ENCODE measurements at places on chromosomes 12 and 14.

- H3K4me3 ChIP-seq: no peak overlapping the region
- no peaks in the 10 kb centered on the region for H3K27me3 ChIP-seq
- peaks cover 7% of the 10 kb centered on the region for H3K4me1 ChIP-seq
- no peak overlapping the region for H3K27ac ChIP-seq
Observed at GRCh38 chr12:94207849-94208621, 59.7 kb downstream of the PLXNC1 start.

DNA sequence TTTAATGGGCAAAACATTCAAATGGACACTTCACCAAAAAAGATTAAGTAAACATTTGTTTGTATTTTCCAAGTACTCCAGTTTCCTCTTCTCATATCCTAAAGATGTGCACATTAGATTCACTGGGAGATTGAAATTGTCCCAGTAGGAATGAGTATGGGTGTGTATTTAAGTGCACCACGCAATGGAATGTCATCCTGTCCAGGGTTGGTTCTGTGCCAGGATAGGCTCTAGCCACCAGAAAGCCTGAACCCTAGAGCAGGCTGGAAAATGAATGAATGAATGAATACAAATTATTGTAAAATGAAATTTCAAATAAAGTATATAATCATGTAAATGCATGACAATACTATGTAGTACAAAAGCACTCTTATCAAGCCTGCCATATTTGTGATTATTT is 14.0 kb downstream of the CEP83 start:
- H3K4me3 ChIP-seq: no peak overlapping the region
- H3K36me3 ChIP-seq: peaks cover 14% of the 10 kb centered on the region
- H3K27ac ChIP-seq: no peak overlapping the region

DNA sequence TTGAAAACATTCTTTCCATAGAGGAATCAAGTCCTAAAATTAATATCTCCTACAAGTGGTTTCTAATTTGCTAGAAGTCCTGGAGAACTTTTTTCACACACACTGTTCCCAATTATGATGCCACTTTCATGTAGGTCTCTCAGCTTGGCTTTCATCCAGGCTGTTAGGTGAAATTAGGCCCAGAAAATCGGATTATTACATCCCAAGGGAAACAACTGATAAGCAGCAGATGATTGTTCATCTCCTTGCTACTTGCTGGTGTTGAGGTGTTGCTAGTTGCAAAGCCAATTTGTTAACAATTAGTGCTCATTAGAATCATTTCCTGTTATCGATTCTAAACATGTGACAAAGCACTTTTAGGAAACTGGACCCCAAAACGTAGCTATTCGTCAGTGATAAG is 248.0 kb downstream of the PDZRN4 start:
- no peaks in the 10 kb centered on the region for H3K36me3 ChIP-seq
- no peaks in the 10 kb centered on the region for H3K27me3 ChIP-seq
- H3K27ac ChIP-seq: no peak overlapping the region

- peaks cover 10% of the 10 kb centered on the region for H3K4me1 ChIP-seq
- DNase-seq: no peak
- H3K4me3 ChIP-seq: peak overlapping the region; percentile 57
- H3K27me3 ChIP-seq: peaks cover 52% of the 10 kb centered on the region
- H3K27ac ChIP-seq: no peak overlapping the region
- no peaks in the 10 kb centered on the region for H3K36me3 ChIP-seq
Observed at GRCh38 chr14:67515386-67516079, 17.6 kb upstream of the PLEKHH1 start.

DNA sequence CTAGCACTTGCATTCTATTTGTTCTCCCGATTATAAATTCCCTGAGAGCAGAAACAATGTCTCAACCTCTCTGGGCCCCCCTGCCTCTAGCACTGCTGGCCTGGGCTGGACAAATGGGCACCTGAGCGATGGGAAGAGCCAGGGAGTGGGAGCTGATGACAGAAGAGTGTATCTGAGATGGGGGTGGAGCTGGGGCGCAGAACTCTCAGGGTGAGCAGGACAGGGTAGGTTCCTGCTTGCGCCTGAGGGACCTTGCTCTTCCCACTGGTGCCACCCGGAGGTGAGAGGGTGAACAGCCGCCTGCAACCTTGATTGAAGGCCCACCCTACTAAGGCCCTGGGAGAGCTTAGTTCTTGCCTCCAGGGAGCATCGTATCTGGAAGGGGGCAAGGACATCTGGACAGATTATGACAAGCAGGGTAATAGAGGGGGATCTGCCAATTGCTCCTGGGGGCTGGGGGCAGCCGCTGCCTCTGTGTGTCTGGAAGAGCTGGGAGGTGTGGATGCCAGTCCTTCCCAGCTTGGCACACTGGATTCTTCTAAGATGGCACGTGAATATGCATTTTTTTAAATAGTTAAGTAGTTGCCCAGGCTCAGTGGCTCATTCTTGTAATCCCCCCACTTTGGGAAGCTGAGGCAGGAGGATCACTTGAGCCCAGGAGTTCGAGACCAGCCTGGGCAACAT is 43.0 kb upstream of the TSPAN9 start:
- peak overlapping the region; percentile 30 for H3K27ac ChIP-seq
- H3K4me1 ChIP-seq: peaks cover 5% of the 10 kb centered on the region
- peaks cover 5% of the 10 kb centered on the region for H3K36me3 ChIP-seq
- no peak overlapping the region for H3K4me3 ChIP-seq
- no peaks in the 10 kb centered on the region for H3K27me3 ChIP-seq
- DNase-seq: peak; percentile 77

- H3K4me3 ChIP-seq: no peak overlapping the region
- H3K36me3 ChIP-seq: no peaks in the 10 kb centered on the region
- DNase-seq: peak; percentile 60
- peaks cover 23% of the 10 kb centered on the region for H3K27me3 ChIP-seq
- no peaks in the 10 kb centered on the region for H3K4me1 ChIP-seq
Observed at GRCh38 chr14:78157494-78158437, 12.4 kb upstream of the NRXN3 start.

DNA sequence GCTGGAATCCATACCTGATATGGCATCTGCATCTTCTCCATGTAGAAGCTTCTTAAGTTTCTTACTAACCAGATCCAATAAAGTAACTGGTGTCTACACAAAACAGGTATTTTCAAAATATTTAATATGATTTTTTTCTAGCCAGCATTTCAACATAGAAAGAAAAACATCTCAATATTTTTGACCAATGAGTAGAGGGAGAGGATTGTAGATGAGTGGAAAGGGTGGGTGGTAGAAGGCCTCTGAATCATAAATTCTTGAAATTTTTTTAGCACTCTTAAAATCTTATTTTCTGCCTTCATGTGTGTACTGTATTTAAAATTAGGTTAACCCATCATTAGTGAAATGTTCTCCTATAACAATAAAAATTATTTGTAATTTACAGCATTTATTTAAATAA is 18.0 kb downstream of the DEPDC4 start:
- H3K4me1 ChIP-seq: peaks cover 5% of the 10 kb centered on the region
- no peaks in the 10 kb centered on the region for H3K36me3 ChIP-seq
- no peak overlapping the region for H3K27ac ChIP-seq
- H3K27me3 ChIP-seq: no peaks in the 10 kb centered on the region
- no peak overlapping the region for H3K4me3 ChIP-seq
- no peak for DNase-seq

GRCh38 chr12:26245175-26245942 is 50.0 kb downstream of the SSPN start:
- H3K27me3 ChIP-seq: no peaks in the 10 kb centered on the region
- H3K4me3 ChIP-seq: no peak overlapping the region
- no peak overlapping the region for H3K27ac ChIP-seq
- DNase-seq: no peak
- peaks cover 2% of the 10 kb centered on the region for H3K36me3 ChIP-seq

DNA sequence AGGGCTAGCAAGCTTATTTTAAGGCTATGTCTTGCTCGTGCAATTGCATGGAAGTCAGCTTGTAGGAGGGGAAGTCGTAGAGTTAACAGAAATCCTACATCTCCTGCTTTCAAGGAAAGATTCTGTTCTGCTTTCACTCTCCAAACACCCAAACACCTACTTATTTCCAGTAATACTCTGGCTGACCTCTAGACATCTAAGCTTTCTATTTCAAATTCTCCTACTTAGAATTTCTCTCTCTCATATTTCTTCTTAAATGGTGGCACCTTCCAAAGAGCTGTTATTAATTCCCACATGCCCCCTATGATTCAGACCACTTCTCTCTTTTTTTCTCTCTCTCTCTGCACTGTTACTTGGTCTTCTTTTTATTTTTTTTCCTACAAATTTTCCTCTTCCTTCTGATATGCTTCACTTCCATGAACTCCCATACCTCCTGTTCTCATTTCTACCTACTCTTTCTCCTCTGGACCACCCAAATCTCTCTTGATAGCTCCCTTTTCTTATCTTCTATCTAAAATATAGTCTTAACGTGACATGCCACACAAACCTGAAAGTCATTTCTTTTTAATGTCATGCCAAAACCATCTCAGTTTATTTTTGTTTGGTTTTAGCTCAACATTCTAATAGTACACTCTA is 90.8 kb downstream of the RPS6KA5 start:
- H3K4me1 ChIP-seq: peaks cover 3% of the 10 kb centered on the region
- no peaks in the 10 kb centered on the region for H3K36me3 ChIP-seq
- no peak for DNase-seq
- no peak overlapping the region for H3K4me3 ChIP-seq

DNA sequence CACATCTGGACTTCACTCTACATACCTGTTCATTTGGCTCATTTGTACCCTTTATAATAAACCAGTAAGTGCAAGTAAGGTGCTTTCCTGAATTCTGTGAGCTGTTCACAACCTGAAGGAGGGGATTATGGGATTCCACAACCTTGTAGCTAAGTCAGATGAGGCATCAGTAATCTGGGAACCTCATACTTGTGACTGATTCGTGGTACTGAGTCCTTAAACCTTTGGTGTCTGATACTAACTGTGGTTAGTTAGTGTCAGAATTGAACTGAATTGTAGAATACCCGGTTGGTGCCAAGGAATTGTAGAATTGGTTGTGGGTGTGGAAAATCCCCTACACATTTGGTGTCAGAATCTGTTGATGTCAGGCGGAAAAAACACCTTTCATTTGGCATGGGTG is 83.4 kb downstream of the TMX1 start:
- H3K36me3 ChIP-seq: no peaks in the 10 kb centered on the region
- peaks cover 23% of the 10 kb centered on the region for H3K4me1 ChIP-seq
- no peak overlapping the region for H3K4me3 ChIP-seq
- DNase-seq: no peak
- peaks cover 13% of the 10 kb centered on the region for H3K27me3 ChIP-seq
- no peak overlapping the region for H3K27ac ChIP-seq

DNA sequence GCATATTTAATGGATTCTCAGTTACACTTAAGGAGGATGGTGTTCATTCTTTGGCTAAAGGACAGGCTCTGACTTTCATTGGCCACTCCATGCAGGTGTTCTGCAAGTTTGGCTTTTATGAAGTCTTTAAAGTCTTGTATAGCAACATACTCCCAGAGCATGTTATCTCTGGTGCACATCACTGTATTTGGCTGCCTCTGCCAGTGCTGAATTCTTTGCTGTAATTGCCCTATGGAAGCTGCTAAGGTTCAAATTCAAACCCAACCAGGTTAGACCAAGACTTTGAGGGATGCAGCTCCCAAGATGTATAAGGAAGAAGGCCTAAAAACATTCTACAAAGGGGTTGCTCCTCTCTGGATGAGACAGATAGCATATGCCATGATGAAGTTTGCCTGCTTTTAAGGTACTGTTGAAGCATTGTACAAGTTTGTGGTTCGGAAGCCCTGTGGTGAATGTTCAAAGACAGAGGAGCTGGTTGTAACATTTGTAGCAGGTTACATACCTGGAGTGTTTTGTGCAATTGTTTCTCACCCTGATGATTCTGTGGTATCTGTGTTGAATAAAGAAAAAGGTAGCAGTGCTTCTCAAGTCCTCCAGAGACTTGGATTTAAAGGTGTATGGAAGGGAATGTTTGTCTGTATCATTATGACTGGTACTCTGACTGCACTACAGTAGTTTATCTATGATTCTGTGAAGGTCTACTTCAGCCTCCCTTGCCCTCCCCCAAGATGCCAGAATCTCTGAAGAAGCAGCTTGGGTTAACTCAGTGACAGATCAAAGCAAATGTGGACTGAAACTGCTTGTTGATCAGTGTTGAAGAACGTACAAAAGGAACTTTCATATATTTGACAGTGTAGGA is 19.4 kb downstream of the TMEM116 start:
- DNase-seq: no peak
- peaks cover 4% of the 10 kb centered on the region for H3K4me1 ChIP-seq
- no peak overlapping the region for H3K4me3 ChIP-seq

DNA sequence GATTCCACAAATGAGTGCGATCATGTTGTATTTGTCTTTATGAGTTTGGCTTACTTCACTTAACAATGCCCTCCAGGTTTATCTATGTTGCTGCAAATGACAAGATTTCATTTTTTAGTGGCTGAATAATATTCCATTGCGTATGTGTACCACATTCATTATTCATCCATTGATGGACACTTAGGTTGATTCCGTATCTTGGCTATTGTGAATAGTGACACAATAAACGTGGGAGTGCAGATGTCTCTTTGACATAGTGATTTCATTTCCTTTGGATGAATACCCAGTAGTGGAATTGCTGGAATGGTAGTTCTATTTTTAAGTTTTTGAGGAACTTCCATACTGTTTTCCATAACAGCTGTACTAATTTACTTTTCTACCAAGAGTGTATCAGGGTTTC is 23.5 kb downstream of the AKAP6 start:
- DNase-seq: no peak
- H3K36me3 ChIP-seq: no peaks in the 10 kb centered on the region
- H3K4me1 ChIP-seq: no peaks in the 10 kb centered on the region
- no peaks in the 10 kb centered on the region for H3K27me3 ChIP-seq
- no peak overlapping the region for H3K27ac ChIP-seq
- no peak overlapping the region for H3K4me3 ChIP-seq

DNA sequence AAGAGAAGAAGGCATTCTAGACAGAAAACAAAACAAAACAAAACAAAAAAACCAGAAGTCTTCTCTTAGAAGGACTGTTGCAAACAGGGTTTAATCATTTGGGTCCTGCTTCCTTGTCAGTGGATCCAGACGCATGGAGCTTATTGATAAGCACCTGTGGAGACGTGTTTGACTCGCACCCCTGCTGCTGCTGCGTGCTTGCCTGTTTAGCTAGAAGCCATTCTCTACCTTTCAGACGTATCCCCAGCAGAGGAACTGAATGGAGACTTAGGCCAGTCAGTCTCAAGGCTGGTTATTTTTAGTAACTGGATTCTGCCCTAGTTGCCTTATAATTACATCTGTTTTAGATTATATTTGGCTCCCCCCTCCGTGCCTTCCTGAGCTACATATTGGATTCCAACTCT is 186.1 kb upstream of the EEA1 start:
- no peaks in the 10 kb centered on the region for H3K36me3 ChIP-seq
- H3K4me1 ChIP-seq: peaks cover 19% of the 10 kb centered on the region
- no peak for DNase-seq
- no peak overlapping the region for H3K4me3 ChIP-seq

DNA sequence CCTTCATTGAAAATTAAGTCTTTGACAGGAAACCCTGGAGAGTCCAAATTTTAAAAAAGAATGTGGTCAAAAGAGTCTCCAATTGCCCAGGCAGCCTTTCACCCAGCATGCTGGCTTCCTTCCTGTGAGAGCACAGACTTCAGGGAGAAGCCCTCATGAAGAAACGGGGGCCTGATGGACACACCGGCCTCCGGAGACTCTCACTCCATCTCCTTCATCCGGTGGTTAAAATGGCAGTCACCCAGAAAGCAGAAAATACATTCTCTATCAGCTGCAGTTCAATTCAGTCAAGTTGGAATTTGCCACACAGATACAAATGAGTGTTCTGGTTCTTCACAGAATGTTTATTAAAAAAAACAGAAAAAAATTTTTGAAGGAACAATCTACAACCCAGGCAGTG is 56.5 kb downstream of the CPM start:
- peaks cover 9% of the 10 kb centered on the region for H3K36me3 ChIP-seq
- peak overlapping the region; percentile 39 for H3K27ac ChIP-seq
- no peak for DNase-seq
- no peak overlapping the region for H3K4me3 ChIP-seq

Data from progenitor cell of endocrine pancreas (in vitro differentiated cells).